ENCODE measurements at places on chromosomes 6 and 20. TPM values are rescaled to one million over a fixed set of nuclear protein-coding genes. Genes with fewer than 3 reads are reported as not detected.

- no peaks in the 10 kb centered on the region for H3K36me3 ChIP-seq
- H3K4me3 ChIP-seq, result no peak overlapping the region
- peaks cover 40% of the 10 kb centered on the region for H3K4me1 ChIP-seq
- no peaks in the 10 kb centered on the region for H3K27me3 ChIP-seq
Observed at GRCh38 chr6:137740967-137741761, 125.9 kb upstream of the TNFAIP3 start.

DNA sequence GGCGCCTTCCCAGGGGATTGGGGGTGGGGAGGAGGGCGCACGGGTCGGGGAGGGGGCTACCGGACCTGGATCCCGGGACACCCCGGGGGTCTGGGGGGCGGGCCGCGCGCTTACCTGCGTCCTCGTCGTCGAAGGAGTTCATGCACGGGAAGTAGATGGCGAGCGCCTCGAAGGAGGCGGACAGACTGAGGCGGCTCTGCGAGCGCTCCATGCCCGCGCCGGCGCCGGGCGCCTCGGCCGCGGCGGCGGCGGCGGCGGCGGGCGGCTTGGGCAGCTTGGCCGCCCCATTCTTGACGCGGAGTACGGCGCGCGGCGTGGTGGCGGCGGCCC lies 320 bp downstream of the RIMS4 start:
- H3K36me3 ChIP-seq, result no peaks in the 10 kb centered on the region
- peaks cover 77% of the 10 kb centered on the region for H3K27me3 ChIP-seq
- no peaks in the 10 kb centered on the region for H3K4me1 ChIP-seq
- DNase-seq, result no peak
- H3K4me3 ChIP-seq, result no peak overlapping the region

DNA sequence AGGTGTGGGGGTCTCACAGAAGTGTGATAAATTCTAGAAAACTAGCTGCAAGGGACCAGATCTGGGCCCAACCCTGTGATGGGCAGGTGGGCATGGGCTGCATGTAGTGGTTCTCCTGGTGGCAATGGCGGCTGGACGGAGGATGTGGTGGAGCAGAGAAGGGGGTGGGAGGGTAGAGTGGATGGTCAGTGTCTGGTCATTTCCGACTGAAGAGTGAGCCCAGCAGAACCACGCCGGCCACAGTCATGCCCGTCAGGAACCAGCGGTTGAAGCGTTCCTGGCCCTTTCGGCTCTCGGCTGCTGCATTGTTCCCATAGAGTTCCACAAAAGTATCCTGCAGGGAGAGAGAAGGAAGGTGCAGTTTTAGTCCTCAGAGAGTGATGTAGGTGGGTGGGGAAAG lies 28.0 kb downstream of the COX4I2 start:
- H3K27ac ChIP-seq, result peak overlapping the region; percentile 61
- no peaks in the 10 kb centered on the region for H3K27me3 ChIP-seq
- H3K4me1 ChIP-seq, result peaks cover 53% of the 10 kb centered on the region
- H3K4me3 ChIP-seq, result no peak overlapping the region
- no peak for DNase-seq

DNA sequence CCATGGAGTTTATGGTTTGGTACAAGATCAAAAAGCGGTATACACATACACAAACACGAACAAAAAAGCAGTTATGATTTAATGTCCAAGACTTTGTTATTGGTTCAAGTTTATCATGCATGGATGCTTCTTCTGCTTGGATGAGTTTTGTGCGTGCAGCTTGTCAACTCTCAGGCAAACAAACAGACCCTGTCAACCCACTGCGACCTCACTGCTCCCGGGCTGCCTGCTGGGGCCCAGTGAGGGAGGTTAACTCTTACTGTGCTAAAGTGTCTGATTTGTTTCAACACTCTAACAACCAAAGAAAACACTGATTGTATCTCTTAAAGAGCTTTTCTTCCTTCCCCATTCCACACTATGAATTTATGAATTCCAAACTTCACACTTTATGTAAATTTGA lies 26.8 kb upstream of the DDR1 start:
- H3K36me3 ChIP-seq, result no peaks in the 10 kb centered on the region
- H3K4me1 ChIP-seq, result peaks cover 19% of the 10 kb centered on the region
- DNase-seq, result peak; percentile 39
- no peak overlapping the region for H3K4me3 ChIP-seq
- H3K27me3 ChIP-seq, result no peaks in the 10 kb centered on the region

GRCh38 chr6:56986611-56987010 lies 31.7 kb downstream of the BEND6 start:
- no peak overlapping the region for H3K27ac ChIP-seq
- H3K27me3 ChIP-seq, result no peaks in the 10 kb centered on the region
- H3K4me1 ChIP-seq, result no peaks in the 10 kb centered on the region
- H3K36me3 ChIP-seq, result no peaks in the 10 kb centered on the region

DNA sequence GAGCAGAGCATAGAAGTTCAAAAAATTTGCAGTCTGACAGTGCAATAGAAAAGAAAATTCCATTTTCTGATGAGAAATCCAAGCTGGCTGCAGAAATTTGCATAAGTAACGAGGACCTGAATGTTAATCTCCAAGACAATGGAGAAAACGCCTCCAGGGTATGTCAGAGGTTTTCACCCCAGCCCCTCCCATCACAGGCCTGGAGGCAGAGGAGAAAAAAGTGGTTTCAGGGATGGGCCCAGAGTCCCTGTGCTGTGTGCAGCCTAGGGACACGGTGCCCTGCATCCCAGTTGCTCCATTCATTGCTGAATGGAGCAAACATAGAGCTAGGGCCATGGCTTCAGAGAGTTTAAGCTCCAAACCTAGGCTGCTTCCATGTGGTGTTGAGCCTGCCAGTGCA lies 327.9 kb upstream of the KHDRBS2 start:
- no peak overlapping the region for H3K4me3 ChIP-seq
- no peaks in the 10 kb centered on the region for H3K4me1 ChIP-seq
- no peaks in the 10 kb centered on the region for H3K27me3 ChIP-seq
- no peak overlapping the region for H3K27ac ChIP-seq
- no peak for DNase-seq

- no peak overlapping the region for H3K4me3 ChIP-seq
- no peaks in the 10 kb centered on the region for H3K4me1 ChIP-seq
- peak; percentile 62 for DNase-seq
- no peak overlapping the region for H3K27ac ChIP-seq
- H3K36me3 ChIP-seq, result no peaks in the 10 kb centered on the region
Observed at GRCh38 chr6:12185081-12185673, 105.0 kb upstream of the EDN1 start.

DNA sequence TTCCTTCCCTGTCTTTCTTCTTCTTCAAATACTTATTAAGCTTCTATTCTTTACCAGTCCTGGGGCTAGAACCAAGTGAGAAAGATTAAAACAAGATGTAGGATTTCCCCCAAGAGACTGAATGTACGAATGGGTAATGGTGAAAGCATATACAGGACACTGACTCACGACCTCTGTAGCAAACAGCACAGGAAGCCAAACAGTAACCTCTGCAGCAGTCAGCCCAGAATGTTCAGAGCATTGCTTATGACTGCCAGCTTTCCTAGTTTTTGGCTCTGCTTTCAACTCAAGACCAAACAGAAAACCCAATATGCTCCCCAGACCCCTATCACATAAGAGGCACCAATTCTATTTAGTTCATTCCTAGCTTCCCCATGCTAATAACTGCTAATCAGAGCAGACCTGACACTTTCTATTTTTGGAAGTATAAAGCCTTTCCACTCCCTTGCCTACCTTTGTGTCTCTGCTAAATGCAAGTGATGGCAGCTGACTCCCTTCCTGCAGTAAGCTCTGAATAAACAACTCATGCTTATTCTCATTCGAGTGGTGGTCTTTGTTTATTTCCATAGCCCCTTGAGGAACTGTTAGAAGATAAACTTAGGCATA lies 690.6 kb downstream of the EPM2A start:
- no peaks in the 10 kb centered on the region for H3K27me3 ChIP-seq
- no peak overlapping the region for H3K27ac ChIP-seq
- H3K36me3 ChIP-seq, result no peaks in the 10 kb centered on the region
- H3K4me3 ChIP-seq, result no peak overlapping the region

DNA sequence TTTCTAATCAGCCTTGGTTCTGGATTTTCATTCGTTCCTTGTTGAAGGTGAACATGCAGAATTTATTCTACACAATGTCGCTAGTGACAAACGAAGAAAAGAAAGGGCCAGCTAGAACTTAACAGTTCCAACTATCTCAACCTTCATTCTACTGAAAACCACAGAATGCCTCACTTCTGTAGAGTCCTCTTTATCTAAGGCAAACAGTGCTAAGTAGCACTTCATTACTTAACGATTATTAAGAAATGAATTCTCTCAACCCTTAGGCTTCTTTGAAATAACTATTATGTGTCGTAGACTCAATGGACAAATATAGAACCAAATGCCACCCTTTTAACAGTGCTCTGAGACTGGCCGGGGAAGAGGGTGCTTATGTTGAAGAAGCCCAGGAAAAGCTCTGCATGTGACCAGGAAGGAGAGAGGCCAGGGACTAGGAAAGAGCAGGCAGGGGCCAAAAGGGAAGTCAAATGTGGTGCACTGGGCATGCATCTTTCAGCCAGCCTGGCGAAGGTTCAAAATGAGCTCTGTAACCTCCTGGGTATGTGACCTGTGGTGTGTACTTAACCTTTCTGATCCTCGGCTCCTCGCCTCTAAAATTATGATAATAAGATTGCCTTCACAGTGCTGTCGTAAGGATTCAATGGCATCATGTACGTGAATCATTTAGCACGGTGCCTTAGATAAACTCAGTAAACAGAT lies 55.4 kb upstream of the BMP2 start:
- H3K4me3 ChIP-seq, result no peak overlapping the region
- H3K36me3 ChIP-seq, result no peaks in the 10 kb centered on the region
- H3K27ac ChIP-seq, result peak overlapping the region; percentile 56
- H3K4me1 ChIP-seq, result peaks cover 82% of the 10 kb centered on the region

The ISM1 gene
- not detected for total RNA-seq

The FAM217A gene
- total RNA-seq, result not detected
